ENCODE measurements at places on chromosomes 11 and 22.

GRCh38 chr11:124798991-124799347, 1.2 kb downstream of the MSANTD2 start:
- no peak for DNase-seq

DNA sequence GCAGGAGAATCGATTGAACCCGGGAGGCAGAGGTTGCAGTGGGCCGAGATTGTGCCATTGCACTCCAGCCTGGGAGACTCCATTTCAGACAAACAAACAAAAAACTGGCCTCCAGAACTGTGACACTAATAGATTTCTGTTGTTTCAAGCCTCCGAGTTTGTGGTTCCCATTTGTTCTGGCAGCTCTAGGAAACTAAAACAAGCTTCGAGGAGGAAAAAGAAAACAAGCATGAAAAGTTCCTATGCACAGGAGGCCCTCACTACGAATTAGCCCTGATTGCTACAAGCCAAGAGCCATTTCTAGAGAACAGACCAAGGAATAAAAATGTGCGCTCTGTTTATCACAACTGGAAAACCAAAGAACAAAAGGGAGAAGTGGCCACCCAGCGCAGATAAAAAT, 47.8 kb upstream of the SHANK2 start:
- no peak for DNase-seq

DNA sequence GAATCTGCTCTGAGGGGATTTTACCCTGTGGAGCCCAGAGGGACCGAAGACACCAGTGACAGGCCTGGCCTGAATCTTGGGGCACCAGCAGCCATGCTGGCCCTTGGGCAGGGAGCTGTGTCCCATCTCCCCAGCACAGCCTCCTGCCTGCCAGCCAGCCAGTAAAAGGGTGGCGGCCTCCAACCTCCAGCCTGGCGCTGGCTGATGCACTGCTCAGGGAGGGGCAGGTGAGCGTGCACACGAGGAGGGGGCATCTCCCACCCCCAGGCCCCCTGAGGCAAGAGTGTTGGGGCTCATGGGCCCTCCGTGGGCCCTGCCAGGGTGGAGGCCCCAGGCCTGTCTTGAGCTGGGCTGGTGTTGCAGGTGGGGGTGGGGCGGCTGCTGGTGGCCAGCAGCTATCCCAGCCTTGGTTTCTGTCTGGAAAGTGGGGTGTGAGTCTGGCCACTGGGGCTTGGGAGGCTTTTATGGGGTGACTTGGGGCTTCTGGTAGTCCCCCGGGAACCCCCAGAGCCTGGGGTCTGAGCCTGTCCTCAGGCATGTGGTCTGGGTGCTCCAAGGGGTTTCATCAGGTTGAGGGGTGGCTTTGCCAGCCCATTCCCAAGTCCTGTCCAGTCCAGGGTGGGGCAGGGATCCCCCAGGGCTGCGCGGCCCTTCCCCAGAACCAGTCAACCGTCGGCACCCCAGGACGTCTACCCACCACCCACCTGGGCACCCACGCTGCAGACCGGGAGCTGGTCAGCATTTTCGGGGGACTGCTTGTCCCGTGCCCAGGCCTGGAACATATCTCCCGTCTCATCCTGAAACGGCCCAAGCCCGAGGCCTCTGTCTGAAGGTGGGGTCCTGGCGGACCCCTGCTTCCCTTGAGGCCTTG, 17.8 kb downstream of the TSPAN4 start:
- DNase-seq = no peak

GRCh38 chr11:78459738-78460137, 42.1 kb upstream of the GAB2 start:
- no peak for DNase-seq

GRCh38 chr11:104053743-104054478, 17.5 kb downstream of the DDI1 start:
- DNase-seq = no peak

GRCh38 chr11:15159085-15159484, 44.4 kb downstream of the INSC start:
- no peak for DNase-seq

DNA sequence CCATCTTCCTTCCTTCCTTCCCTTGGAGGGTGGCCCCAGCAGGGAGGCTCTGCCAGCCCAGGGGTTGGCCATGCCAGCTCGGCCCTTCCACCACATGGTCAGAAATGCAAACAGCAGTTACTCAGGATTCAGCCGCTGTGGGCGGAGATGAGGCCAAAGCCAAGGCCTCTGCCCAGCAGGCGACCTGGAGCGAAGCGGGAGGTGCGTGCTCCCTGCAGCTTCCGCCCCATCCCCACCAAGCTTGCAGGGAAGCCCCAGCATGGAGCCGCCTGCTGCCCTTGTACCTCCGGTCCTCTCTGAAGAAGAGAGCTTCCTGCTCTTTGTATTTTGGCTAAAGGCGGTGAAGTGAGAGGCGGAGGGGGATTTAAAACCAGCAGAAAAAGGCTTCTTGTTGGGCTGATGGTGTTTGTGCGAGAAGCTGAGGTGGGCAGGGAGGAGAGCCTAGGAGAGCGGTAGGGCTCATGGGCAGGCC, 50.4 kb downstream of the ANO1 start:
- DNase-seq = no peak

DNA sequence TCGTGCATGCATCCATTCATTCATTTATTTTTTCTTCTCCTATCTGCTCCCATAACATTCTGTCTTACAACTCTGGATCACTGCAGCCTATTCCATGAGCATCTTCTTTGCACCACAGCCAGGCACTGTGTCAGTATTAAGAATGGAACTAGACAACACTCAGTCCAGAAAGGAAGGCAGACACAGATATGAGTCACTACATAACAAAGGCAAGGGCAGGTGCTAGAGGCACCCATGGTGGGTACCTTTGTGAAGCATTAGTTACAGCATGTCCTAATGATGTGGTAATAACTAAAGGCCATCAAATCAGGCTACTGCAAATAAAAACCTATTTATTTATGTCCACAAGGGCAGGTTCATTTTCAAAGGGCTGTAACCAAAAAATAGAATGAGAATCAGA, 28.1 kb downstream of the TENM4 start:
- no peak for DNase-seq
